ENCODE measurements at places on chromosomes 12 and 14. TPM values are rescaled to one million over a fixed set of nuclear protein-coding genes. Genes with fewer than 3 reads are reported as not detected.

DNA sequence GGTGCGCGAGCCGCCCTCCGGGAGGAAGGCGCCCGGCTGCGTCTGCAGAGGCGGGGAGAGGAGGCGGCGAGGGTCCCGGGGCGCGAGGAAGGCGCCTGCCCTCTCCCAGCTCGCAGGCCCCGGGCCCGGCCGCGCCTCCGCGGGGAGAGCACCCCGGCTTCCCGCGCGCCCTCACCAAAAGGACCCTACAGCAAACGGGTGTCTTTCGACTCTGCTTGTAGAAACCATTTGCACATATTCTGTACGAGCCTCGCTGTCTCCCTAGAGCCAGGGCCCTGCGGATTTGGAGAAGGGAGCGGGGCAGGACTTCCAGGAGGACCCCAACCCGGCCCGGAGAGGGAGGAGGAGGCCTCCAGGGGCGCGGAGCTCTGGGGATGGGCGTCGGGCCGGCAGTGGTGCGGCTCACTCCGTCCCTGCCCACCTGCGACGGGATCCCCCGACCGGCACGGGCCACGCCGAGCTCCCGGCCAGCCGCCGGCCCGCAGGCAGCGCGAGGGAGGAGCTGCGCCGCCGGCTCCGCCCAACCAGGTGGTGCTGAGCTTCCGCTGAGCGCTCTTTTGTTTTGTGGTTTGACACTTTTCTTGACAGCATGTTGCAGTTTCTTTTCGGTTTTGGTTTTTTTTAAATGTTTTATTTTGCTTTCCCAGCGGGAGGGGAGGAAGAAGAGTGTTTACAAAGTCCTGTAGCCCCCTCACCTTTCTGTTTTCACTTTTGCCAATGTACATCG lies 103.3 kb upstream of the FKBP4 start:
- DNase-seq: no peak

DNA sequence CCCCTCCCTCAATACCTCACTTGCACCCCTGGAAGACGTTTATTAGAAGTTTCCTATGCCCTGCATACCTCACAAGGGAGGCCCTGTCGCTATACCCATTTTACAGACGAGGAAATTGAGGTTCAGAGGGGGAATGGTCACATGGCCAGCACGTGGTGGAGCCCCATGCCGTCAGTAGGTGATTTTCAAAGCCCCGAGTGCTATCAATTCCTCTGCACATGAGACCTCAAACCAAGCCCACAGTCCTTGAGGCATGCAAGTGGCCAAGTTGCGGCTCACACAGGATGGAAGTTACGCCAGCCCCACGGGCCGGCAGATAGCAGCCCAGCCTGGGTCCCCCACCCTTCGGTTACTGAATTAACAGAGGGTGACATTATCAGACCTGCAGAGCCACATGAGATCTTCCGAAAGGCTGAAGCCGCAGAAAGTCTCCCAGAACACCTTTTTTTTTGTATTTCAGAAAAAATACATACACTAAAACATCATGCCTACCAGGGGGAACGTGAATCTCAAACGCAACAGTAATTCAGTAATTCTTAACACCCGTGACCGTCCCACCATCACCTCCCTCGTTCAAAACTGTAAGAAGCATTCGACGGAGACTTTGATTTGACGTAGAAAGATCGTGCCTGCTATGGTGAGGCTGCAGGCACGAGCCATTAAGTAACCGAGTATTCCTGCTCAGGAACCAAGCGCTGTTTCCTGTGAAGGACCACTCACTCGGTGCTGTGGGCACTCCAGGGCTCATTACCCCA lies 129.0 kb downstream of the RFLNA start:
- DNase-seq: no peak

GRCh38 chr14:84584511-84584910 lies 945.4 kb upstream of the FLRT2 start:
- DNase-seq: no peak

GRCh38 chr12:14716848-14717444 lies 20.5 kb upstream of the GUCY2C start:
- DNase-seq: no peak

DNA sequence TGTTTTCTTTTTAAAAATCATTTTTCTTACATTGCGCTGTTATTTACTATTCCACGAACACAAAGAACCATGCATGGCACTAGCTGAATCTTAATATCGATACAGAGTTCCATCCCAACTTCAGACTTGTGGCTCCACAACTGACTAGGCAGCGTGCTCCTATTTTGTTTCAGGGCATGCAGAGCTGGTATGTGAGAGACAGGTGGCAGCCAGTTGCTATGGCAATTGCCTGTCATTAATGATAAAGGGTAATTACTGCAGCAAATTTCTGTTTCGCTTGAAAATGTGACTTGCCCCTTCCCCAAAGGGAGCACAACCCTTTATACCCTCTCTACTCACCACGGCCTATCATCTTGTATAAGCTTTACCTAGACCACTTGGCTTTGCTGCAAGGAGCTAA lies 113.1 kb upstream of the G2E3 start:
- no peak for DNase-seq

Gene RNASE11
- not detected for polyA plus RNA-seq

Gene PMEL
- 0.49 TPM for polyA plus RNA-seq

DNA sequence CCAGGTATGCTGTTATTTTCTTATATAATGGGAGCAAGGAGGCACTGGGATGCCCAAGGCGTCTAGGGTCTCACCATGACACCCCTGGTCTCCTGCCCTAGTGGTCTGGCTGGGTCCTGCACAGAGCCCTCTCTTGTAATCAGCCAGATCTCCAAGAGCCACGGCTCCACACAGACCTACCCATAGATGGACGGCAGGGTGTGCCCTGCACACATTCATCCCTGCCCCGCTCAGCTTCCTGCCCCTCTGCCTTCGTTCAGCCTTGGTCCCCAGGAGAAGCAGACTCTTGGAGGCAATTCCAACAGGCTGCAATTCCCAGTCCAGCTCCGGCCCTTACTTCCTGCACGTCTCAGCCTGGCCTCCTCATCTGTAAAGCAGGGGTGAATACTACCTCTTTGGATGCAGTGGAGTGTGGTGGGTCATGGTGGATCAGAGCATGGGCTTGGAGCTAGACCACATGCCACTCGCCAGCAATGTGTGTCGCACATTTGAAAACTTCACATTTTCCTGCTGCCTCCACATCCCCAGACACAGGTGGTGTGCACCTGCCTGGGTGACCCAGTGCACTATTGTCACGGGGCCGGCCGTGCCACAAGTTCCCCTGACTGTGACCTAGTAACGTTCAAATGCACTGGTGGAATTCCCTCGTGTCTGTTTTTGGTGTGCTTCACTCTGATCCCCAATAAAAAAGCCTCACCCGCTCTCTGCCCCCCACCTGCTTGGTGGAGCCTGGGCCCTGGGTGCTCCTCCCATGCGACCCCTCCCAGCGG lies 171.1 kb upstream of the PRMT8 start:
- DNase-seq: no peak

- no peak for DNase-seq
Measured at GRCh38 chr14:73680821-73681220, 33.4 kb downstream of the PNMA1 start.

DNA sequence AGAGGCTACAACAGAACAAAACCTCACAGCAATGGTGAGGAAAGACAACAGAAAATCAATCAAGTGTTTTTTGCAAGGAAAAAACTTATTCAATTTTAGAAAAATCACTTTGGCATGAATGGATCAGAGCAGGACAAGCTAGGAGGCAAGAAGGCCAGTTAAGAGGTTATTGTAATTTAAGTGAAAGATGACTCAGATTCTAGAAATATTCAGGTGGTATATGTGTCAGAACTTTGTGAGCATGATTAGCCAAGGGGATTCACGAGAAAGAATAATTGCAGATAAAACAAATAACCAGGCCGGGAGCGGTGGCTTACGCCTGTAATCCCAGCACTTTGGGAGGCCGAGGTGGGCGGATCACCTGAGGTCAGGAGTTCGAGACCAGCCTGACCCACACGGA lies 12.7 kb downstream of the GCH1 start:
- no peak for DNase-seq

- no peak for DNase-seq
Measured at GRCh38 chr14:68713782-68714181, 79.1 kb downstream of the ZFP36L1 start.

Gene ITGA7
- polyA plus RNA-seq: 173 TPM
